ENCODE measurements at places on chromosomes 11 and 22. TPM values are rescaled to one million over a fixed set of nuclear protein-coding genes. Genes with fewer than 3 reads are reported as not detected.

GRCh38 chr11:74551754-74552145, 40.6 kb upstream of the POLD3 start:
- no peak for DNase-seq

DNA sequence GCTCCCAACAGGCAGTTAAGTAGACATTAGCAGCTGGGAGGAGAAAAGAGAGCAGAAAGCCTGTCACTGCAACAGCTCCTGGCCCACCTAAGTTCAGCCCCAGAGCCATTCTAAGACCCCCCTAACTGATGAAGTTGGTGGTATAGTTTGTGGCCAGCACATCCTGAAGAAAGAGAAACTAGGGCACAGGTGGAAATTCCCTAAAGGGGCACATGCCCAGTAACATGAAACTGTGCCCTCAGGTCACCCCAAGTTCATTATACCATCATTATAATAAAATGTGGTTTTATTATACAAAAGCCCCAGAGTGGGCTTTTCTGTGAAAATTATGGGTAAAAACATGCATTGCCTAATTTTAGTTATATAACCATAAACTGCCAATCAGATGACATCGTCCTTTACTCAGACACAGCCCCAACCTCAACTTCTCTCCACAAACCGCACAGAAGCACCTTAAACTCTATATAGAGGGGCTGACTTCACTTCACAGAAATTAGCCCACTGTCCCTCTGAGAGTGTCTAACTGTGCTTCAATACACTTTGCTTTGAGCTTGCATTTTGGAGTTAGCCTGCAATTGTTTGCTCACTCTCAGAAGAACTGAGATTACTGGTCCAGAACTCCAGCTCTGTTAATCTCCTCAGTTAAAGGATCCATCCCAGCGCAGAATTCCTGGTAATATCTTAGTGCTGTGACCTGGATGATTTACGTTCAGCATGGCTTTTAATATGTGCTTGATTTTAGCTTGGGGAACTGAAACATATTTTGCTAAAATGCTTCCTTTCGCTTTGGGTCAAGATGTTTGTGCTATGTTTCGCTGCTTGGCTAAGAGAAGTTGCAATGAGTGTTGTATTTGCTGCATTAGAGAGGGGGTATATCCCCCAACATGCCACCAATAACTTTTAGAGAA, 1.8 kb upstream of the APOL3 start:
- DNase-seq = no peak

Gene XRRA1
- total RNA-seq = 9.5 TPM

DNA sequence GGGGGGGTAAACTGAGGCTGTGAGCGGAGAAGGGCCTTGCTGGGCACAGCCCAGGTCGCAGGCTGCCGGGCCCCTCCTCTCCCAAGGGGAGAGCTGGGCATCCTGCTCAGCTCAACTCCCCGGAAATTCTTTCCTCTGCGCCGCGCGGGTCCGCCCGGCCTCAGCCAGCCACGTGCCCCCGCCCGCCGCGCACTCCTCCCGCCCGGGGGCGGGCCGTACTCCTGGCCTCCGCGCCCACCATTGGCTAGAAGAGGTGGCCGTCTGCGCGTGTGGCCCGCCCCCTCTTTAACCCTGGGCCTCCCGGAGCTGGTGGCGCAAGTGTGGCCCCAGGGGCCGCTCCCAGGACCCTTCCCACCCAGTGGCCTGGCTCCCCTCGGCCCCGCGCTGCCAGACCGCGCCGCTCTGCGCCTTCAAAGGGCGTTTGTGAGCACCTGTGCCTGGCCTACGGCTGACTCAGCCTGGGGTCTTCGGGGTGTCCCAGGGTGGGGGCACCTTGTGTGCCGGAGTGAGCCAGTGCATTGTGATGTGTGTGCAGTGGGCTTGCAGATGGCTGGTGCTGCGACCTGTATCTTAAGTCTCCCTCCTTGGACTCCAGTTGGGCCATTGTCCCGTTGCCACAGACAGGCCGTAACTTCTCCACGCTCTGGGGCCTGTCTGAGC, 2.0 kb downstream of the MRGPRF start:
- DNase-seq = peak; percentile 25

Gene MMP12
- total RNA-seq = not detected

DNA sequence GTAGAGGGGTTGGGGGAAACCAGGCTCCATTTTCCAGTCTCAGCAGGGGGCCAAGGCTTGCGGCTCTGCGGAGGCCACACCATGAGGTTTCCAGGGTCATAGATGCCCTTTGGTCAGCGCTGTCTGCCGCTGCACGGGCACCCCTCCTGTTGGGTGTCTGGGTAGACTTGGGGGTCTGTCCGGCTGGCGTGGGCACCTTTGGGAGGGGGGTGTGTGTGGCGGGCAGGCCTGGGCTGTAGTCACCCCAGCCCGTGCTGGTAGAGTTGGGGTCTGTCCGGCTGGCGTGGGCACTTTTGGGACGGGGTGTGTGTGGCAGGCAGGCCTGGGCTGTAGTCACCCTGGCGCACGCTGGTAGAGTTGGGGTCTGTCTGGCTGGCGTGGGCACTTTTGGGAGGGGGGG, 18.6 kb downstream of the LSP1 start:
- DNase-seq = no peak

GRCh38 chr22:22933807-22934542, 46.4 kb downstream of the IGLL5 start:
- no peak for DNase-seq

Gene FIBP
- 83.1 TPM for total RNA-seq

GRCh38 chr11:86167499-86168164, 76.9 kb upstream of the EED start:
- no peak for DNase-seq

GRCh38 chr11:14388352-14388751, 29.4 kb upstream of the RRAS2 start:
- no peak for DNase-seq

DNA sequence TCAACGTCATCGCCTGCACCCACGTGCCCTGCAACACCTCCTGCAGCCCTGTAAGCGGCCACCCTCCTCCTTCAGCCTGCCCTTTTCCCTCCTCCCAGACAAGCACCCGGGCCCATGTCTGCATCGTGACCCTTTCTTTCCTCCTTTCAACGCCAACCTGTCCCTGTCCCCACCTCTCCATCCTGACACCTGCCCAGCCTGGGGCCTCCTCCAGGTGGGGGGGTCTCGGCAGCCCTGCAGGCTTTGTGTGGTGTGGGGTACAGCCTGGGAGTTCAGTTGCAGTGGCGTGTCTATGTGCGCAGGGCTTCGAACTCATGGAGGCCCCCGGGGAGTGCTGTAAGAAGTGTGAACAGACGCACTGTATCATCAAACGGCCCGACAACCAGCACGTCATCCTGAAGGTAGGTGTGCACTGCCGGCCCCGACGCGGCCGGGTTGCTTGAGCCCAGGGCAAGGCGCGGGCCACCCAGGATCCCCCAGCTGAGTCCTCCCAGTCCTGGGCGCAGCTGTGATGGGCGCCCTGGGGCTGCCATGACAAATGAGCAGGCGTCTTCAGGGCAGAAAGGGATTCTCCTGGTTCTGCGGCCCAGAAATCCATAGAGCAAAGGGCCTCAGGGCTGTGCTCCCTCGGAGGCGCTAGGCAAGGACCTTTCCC, 33.7 kb downstream of the MUC2 start:
- DNase-seq = no peak

Gene C22orf42
- not detected for total RNA-seq

Gene PIWIL4
- 0.12 TPM for total RNA-seq

- DNase-seq = no peak
Measured at GRCh38 chr11:125951731-125952130, 5.9 kb downstream of the VSIG10L2 start.

DNA sequence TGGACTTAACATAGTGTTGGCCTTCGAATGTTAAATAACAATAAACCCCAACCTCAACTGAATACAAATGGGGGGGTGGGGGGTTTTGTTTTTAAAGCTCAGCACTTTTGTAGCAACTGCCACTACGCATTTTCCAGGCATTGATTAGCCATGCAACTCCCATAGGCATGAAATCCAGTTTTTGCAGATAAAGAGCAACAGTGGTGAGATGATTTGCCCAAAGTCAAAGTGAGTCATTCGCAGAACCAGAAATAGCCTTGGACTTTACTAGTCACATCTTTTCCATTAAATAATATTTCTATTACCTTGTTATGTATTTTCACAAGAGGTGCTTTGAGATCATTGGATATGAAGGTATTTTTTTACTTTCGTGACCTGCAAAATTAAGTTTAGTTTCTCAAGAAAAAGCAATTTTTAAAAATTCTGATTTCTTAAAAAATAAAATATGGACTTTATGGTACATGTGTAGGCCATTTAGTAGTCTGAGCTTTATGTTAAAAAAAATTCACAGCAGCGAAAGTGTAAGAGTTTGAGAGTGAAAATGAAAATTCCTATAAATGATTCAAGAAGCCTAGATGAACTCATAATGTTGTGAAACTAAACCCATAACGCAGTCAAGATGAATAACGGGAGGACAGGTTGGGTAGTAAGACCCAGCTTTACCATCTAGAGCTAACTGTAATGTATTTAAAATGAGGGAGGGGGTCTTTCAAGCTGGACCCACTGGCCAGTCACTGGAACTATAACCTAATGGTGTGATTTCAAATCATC, 1.9 kb upstream of the PHF21A start:
- DNase-seq = no peak

GRCh38 chr22:40578171-40578570, 58.3 kb downstream of the MRTFA start:
- DNase-seq = peak; percentile 74

DNA sequence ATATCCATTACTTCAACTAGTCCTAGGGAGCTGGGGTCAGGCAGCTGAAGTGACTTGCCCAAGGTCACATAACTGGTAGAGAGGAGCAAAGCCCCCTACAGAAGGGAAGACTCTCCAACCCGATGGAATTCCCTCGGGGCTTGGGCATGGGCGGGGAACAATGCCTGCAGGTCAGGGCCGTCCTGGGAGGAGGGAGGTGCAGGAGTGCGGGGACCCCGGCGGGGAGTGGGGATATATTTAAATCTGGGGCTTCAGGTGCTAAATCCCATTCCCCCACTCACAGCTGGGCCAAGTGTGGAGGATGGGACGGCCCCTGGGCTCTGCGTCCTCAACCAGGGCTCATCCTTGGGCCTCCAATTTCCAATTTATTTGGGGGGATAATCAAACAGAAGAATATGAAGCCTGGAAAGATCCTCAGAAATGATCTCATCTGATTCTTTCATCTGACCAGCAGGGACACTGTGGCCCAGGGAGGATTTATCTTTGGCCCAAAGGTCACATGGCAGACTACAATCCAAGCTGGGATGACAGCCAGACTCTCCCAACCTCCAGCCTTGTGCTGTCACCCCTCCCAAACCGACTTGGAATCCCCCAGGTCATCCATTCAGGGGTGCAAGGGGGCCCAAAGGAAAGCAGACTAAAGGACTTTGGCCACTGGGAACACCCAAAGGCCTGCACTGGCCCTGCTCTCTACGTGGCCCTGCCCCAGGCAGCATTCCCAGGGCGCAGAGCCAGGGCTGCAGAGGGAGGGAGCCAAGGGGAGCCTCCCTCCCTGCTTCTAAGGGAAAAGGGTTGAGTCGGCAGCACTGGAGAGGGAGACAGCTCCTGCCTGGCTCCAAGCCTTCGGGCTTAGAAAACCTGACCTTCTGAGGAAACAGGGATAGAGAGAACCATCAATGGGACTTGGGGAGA, 8.7 kb upstream of the C1QTNF6 start:
- DNase-seq = no peak

DNA sequence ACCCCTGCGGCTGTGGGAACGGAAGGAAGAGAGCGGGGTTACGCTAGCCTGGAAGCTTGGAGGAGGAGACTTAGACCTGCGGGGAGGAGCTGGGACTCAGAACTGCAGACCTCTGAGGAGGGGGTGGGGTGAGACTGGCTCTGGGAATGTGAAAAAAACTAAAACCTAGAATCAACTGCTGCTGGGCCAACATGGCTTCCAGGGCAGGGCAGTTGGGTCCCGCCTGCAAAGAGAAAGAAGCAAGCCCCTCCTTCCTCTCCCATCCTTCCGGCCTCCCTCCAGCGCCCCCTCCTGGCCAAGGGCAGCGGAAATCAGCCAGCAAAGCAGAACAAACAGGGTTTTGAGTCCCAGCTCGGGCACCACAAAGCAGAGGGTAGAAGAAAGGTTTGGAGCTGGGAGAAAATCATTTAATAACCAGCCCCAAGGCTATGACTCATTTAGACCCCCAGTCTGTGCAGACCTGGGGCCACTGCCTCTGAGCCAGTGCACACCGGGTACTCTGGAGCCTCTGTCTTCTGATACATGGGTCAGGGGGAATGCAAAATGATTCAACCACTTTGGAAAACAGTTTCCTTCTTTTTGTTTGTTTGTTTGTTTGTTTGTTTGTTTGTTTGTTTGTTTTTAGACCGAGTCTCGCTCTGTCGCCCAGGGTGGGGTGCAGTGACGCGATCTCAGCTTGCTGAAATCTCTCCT, 7.3 kb upstream of the NCF4 start:
- peak; percentile 97 for DNase-seq

GRCh38 chr11:18731441-18731840, 5.5 kb upstream of the IGSF22 start:
- DNase-seq = no peak

- no peak for DNase-seq
Measured at GRCh38 chr22:37741312-37741795, 44.5 kb downstream of the TRIOBP start.

Gene KDM4D
- total RNA-seq = 1.7 TPM

All from activated naive CD4-positive, alpha-beta T cell treated with anti-CD3 and anti-CD28 coated beads for 36 hours (primary cell).